Putamen (tissue), 1 donor: ENCODE measurements at places on chromosomes 7 and 10.

- no peak for DNase-seq
These were observed 159.6 kb downstream of the LSM5 start for GRCh38 chr7:32330602-32331001.

DNA sequence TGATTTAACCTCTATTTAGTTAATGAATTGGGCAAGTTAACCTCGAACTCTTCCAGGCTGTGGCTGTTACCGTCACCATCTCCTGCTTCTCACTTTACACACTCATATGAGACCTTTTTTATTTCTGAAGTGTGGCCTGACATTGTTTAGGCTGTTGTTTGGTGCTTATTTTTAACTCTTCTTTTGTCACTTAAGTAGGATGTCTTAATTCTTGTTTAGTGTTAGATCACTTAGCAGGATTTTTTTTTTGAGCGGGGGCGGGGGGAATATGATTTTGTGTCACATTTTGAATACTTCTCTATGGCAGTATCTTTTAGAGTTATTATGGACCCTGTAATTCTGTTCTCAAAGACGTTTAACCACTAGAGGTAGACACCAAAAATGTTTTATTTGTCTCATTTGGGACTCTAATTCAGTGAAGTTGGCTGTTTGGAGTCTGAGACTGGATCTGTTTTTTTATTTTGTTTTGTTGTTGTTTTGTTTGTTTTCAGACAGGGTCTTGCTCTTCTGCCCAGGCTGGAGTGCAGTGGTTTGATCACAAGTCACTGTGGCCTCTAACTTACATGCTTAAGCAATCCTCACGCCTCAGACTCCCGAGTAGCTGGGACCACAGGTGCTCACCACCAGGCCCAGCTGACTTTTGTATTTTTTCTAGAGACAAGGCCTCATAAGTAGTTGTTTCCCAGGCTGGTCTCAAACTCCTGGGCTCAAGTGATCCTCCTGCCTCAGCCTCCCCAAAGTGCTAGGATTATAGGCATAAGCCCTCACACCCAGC, 73.5 kb downstream of the CUX1 start:
- DNase-seq, result no peak

DNA sequence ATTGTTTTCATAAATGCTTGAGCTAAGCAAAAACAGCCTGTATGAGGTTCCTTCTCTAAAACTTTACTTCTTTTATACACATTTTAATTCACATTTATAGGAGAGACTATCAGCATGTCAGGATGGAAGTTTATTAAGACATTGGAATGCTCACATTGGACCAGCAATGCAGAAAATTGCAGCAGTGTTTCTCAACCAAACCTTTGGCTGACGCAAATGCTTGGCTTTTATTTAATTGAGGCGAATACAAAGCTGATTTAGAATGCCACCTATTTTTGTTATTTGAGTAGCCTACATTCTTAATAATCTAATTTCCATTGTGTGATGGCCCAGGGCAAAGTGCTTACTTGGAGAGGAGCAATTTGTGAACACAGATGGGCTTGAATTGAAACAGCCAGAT, 283.2 kb downstream of the ARL4A start:
- DNase-seq, result no peak

GRCh38 chr7:98204670-98205069, 6.6 kb upstream of the BHLHA15 start:
- no peak for DNase-seq

GRCh38 chr7:37000511-37000910, 276.2 kb upstream of the AOAH start:
- DNase-seq, result no peak

- DNase-seq, result no peak
These were observed 256.1 kb downstream of the ZMYND11 start for GRCh38 chr10:391305-391704.

DNA sequence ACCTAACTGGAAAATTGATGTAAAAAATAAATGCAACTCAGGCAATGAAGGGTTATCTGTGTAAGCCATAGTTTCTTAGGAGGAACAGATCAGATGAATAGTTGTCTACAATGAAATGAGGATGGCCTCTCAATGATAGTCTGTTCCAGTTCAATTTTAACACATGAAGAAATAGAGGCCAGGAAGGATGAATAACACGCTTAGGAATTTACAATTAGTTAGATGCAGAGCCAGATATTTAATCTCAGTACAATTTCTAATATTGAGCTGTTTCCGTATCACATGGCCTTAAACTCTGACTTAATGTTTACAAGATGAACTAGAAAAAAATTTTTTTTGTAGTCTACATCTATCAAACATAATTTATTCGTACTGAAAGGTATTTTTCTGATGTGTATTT, 176.6 kb downstream of the GALNT11 start:
- no peak for DNase-seq

GRCh38 chr7:45112648-45113047, 1.2 kb upstream of the TBRG4 start:
- no peak for DNase-seq

GRCh38 chr10:102001435-102002068, 54.4 kb downstream of the ARMH3 start:
- no peak for DNase-seq

- DNase-seq, result no peak
These were observed 30.4 kb upstream of the ADD3 start for GRCh38 chr10:109977382-109977806.

DNA sequence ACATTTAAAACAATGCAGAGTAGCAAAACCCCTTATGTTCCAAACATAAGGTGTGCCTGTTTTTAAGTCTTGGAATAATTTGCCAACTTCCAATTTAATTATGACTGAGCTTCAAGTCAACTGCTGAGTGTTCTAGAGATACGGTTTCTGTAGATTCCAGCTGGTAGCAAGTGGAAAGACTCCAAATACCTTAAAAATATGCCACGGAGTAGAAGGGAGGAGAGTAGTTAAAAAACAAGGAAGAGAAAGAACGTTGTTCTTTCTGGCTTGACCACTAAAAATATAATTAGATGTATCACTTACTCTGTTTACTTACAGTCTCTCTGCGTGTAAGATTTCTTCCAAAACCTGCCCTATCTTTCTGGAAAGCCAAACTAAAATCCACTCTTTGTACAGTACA, 24.5 kb upstream of the ABLIM1 start:
- no peak for DNase-seq

GRCh38 chr7:155284496-155285274, 13.0 kb upstream of the INSIG1 start:
- DNase-seq, result no peak
